GM20000 (cell line): ENCODE measurements at places on chromosomes 6 and 20.

GRCh38 chr6:166595061-166595780, 8.7 kb upstream of the RAMACL start:
- DNase-seq = no peak

DNA sequence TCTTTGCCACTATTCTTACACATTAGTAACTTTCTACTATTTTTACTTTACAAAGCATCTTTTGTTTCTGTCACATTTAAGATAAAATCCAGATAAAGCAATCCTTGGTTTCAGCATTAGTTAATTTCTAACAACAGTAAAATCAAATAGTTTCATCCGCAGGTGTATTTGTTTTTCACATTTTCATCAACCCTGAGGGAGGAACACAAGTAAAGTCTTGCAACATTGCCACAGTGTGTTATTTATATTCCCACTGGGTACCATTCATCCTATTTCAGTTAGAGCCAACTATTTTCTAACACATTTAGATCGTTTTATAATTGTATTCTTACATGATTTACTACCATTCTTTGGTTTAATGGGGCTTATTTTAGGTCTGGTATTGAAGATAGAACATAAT, 908.7 kb upstream of the CITED2 start:
- no peak for DNase-seq

DNA sequence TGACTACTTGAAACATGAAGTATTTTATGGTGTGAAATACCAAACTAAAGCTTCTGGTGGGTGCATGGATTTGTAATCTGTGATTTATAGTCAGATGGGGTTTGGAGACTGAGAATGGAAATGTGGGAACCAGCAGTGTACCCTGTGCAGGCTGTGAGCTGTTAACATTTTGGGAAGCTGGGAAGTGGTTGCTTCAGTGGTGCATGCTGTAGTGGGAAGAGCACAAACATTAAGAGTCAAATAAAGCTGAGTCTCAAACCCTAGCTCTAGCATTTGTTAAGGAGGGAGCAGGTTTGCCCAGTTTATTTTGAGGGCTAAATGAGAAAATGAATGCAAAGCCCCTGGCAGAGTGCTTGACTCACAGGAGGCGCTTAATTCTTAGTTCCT, 235.7 kb downstream of the ZFAND3 start:
- no peak for DNase-seq

DNA sequence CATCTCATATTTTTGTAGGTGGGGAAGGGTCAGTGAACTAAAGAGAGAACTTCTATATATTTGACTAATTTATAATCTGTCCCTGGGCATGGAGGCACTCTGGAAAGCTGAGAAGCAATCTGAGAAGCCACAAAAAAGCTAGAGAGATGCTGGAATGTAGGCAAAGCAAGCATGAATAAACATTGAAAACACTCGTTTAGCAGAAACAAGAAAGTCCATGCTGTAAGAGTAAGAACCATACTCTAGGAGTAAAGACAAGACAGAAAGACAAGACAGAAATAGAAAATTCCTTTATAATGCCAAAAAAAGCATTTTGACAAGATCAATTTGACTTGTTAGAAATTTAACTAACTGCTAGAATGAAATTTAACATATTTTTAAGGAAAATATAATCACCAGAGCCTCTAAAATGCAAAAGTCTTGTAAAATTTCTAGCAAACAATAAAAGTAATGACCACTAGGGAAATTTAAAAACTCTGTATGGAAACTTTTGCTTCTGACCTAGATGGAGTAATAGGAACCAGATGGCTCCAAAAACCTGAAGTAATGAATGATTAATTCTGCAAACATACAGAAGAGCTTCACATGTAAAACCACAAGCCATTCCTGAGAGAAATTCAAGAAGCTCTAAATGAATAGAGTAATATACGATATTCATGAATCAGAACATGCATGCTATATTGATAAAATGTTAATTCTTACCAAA, 625.7 kb upstream of the PTCHD4 start:
- no peak for DNase-seq

DNA sequence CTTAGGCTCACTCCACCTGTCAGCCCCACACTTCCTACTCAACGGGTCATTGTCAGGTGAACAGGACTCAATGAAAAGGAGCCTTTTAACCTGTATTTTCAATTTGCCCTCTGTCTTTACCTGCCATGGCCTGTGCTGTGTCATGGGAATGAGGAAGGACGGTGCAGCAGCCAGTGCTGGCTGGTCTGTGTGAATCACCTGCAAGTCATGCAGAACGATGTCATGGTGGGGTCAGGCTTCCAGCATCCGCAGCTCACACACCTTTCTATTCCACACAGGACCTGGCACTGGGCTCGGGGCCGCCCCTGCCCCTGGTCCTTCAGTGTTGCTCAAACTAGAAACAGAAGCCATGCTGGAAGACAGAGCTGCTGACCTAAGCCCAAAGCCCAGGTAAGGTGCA, 188.7 kb upstream of the GMDS start:
- no peak for DNase-seq

DNA sequence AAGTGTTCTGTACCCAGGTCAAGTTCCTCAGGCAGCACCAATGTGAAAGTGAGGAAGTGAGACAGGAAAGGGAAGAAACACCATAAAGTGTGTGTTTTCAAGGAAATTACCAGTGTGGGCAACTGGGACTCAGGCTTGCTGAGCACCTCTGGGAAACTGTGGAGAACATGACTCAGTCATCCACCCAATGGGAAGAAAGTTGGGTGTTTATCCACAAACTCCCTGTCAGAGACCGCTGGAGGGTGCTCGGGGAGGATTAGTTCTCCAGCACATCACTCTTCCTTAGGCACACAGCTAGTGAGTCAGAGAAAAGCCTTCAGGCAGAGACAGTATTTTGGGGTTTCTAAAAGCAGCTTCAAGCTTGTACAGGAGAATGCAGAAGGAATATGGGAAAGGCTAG, 93.6 kb downstream of the PCSK2 start:
- no peak for DNase-seq

- DNase-seq = no peak
Measured at GRCh38 chr6:155171747-155172449, 91.9 kb upstream of the CLDN20 start.

GRCh38 chr6:17218023-17218748, 63.0 kb upstream of the RBM24 start:
- no peak for DNase-seq

- no peak for DNase-seq
Measured at GRCh38 chr6:37429352-37429750, 3.7 kb upstream of the CMTR1 start.

DNA sequence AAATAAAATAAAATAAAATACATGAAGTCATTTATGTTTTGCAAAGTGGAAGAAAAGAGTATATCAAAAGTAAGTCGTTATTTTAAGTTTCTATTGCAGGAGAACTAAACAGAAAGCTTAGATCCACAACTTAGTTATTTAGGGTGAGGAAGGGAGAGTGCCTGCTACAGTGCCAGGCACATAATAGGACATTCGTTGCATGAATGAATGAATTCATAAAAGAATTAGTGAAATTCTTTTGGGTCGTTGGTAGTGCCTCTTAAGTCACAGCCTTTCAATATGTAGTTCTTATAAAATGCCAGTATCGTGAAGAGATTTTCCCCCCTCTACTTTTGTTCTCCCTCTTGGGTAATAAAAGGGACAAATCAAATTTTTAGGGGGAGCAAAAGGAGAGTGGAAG, 29.1 kb downstream of the SF3B5 start:
- no peak for DNase-seq

DNA sequence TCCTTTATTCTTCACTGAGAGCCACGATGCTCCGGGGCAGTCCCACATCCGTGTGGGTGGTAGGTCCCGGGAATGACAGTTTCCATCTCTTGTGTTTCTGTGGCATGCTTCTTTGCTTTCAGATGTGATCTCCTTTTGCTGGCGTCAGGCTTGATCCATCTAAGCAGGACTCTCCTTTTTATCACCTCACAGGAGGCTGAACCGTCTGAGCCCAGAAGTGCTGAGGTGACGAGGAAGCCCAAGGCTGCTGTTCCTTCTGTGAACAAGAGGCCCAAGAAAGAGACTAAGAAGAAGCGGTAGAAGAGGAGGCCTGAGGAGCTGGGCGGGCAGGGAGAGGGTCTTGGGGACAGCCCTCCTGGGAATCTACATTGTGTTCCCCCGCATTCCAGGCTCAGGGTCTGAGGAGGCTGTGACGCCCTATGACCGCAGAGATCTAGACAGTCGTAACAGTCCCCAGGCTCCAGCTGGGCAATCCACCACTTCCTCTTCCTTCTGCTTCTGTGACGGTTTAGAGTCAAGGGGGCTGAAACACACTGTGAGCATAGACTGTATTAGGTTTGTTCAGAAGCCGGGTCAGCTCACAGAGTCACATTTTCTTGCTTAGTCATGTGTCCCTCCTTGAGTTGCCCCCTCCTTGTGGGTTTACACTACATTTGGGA, 26.8 kb downstream of the MANBAL start:
- DNase-seq = peak; percentile 71

DNA sequence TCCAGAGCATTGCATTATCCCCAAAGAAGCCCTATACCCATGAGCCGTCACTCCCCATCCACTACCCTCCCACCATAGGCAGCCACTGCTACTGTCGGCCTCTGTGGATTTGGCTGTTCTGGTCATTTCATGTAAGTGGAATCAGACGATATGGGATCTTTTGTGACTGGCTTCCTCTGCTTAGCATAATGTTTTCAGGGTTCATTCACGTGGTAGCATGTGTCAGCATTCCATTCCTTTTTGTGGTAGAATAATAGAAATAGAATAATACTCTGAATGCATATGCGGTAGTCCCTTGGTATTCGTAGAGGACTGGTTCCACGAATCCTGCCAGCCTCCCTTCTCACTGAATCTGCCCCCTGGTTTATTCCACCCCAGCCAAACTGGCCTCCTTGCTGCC, 402.6 kb upstream of the SULF2 start:
- DNase-seq = no peak

DNA sequence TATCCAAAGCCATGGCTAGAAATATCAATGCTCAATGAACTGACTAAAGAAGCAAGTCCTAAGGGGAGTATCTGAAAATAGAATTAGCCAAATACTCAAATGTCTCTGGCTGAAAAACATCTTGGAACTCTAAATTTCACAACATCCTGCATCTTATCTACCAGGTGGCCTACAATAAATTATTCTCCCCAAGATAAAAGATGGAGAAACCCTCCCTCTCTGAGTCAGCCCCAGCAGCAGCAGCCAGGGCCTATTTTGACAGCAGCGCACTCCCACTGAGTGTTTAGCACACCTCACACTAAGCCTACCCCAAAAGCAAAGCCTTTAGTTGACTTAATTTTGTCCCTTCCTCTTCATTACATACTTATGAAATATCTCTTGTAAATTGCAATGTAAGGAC, 5.9 kb downstream of the CALHM6 start:
- no peak for DNase-seq

- DNase-seq = no peak
Measured at GRCh38 chr6:105966481-105966880, 119.7 kb upstream of the PRDM1 start.

DNA sequence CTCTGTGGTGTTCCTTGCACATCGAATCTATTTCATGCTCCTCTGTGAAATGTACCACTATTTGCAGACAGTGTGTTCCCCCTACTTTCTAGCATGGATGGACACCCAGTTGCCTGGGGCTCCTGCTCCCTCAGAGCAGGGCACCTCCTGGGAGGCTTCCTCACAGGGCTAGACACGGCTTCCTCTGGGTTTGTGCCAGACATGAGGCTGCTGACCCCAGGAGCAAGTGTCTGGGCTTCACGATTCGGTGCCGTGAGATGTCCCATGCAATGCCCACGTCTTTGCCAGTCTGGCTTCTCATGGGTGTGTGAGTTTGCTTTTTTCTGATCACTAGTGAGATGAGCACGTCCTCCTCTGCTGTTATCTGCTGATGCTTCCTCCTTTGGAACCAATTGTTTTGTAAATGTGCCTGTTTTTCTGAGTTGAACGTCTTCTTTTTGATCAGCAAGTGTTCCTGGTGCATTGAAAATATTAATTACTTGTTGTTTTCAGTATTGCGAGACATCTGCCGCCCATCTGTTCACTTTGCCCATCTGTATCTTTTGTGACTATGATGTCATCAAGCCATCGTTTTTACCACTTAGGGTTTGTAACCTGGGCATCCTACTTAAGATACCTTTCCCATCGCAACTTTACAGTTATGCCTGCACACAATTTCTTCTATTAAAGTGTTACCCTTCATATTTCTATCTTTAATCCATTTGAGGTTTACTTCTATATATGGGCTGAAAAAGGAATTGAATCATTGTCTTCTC, 92.0 kb downstream of the TTLL2 start:
- DNase-seq = no peak

GRCh38 chr6:32982084-32982701, 13.8 kb downstream of the BRD2 start:
- no peak for DNase-seq

DNA sequence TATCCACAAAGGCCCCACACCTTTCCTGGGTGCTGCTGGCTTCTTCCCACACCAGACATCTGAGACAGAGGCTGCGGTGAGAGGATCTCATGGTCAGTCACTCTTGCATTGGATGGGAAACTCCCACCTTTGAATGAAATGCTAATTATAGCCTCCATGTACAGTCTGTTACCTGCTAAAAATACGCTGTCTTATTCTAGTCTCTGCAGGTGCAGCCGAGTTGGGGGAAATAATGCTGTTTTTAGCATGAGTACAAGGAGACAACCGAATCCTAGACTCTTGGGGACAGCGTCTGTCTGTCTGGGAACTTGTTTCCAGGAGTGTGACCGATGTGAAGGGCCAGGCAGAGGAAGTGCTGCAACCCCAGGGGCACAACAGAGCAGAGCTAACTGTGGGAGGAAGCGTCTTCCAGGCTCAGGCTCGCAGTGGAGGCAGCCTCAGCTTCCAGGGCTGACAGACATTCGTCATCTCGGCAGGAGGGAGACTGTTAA, 286.2 kb downstream of the PREX1 start:
- DNase-seq = peak; percentile 65

- peak; percentile 80 for DNase-seq
Measured at GRCh38 chr6:27592481-27593199, 119.7 kb upstream of the ZNF184 start.

DNA sequence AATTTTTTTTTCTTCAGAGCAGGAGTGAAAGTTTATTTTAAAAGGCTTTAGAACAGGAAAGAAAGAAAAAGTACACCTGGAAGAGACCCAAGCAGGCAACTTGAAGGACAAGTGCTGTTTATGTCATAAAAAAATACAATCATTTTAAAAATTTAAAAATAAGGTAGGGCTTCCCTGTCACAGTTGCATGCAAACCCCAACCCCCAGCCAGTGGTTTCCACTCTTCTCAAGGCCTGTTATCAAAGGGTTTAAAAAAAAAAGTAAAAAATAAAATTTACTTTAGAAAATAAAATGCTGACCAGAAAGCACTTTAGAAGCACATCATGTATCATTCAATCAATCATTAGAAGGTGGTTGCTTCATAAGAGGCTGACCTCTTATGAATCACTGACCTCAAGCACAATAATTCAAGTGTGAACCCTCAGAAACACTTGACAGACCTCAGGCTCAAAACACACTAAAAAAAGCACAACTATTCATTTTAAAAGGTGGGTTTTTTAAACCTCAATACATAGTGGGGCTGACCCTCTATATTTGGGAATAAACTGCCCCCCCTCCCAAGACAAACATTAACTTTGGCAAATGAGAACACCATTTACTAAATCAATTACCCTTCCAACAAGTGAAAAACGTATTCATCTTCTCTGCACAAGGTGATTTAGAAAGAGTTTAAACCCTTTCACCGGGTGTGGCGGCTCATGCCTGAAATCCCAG, 15.6 kb downstream of the ILRUN start:
- DNase-seq = peak; percentile 51

- no peak for DNase-seq
Measured at GRCh38 chr20:40960521-40960956, 68.1 kb upstream of the TOP1 start.
